Smooth muscle cell of the brain vasculature (primary cell): ENCODE measurements at places on chromosomes 5 and 9.

- no peak for DNase-seq
Measured at GRCh38 chr9:72454871-72455491, 66.4 kb upstream of the TMC1 start.

- no peak for DNase-seq
Measured at GRCh38 chr9:77427256-77427927, 220.7 kb downstream of the GNA14 start.

DNA sequence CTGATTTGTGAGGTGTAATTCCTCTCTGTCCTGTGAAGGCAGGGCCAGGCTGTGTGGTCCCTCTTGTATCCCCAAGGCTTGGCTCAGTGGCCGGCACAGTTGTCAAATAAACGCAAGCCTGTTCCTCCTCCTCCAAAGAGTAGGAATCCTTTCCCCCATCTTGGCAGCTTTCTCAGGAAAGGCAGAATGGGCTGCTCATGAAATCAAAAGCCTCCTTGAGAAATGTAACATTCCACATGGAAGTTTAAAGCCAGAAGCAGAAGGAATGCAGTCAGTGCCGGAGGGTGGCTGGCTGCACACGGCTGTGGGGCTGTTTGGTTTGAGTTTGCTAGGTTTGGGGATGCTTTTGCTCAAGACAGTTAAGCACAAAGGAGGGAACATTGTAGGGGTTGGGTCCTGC lies 34.5 kb upstream of the MED10 start:
- no peak for DNase-seq

DNA sequence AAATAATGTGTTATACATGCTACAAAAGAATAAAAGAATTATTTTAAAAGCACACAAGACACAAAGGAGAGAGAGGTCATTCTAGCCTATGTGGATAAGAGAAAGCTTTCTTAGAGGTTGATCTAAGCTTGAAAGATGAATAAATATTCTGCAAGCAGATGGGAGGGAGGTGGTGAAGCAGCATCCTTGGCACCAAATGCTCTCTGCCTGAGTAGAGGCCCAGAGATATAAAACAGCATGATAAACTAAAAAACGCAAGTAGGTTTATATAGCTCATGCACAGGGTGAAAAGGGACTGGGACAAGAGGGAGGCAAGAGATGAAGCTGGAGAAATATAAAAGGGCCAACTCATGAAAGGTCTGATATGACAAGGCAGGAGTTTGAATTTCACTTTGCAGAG lies 283.2 kb upstream of the POU5F2 start:
- DNase-seq, result no peak

DNA sequence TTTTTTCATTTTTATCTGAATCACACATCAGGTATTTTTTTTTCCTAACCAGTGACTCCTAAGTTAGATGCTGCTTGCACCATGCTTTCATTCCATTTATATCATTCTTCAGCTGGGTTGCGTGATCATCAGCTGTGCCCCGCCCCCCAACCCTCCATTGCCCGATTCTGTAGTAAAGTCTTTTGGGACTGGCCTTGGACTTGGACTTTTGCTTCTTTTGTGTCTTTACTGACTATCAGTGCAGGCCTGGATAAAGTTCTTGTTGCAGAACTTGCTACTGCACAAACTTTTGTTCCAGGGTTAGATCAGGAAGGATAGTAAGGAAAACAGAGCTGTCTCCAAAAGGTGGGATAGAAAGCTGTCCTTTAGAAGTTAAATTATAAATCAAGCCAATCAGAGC lies 38.5 kb downstream of the SLC22A5 start:
- DNase-seq, result no peak

DNA sequence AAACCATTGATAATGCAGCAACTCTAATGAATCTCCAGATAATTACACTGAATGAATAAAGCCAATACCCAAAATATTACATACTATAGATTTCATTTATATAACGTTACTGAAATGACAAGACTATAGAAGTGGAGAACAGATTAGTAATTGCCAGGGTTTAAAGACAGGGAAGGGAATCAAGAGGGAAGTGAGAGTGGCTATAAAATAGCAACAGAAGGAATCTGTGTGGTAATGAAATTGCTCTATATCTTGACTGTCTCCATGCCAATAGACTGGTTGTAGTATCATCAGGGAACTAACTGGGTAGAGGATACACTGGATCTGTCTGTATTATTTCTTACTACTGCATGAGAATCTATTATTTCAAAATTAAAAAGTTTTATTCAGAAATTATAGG lies 396.5 kb upstream of the RPS23 start:
- no peak for DNase-seq

- DNase-seq, result no peak
Measured at GRCh38 chr5:65663804-65664521, 39.1 kb downstream of the SHLD3 start.

- DNase-seq, result no peak
Measured at GRCh38 chr5:116448450-116448849, 126.2 kb downstream of the SEMA6A start.

DNA sequence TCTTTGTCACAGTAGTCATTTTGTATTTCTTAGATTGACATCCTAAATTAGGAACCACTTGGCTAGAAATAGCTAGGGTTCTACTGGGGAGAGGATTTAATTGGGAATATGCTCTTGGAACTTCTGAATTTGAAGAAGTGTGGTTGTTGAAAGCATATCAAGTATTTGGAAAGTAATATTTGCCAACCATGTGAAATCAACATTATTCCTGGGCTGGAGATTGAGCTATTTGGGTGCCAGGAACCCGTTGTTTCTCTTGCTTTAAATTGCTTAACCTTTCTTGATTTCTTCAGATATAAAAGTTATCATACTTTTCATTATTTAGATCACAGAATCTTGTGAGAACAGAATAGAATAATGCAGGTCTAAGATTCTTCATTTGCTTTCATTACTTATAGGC lies 178.4 kb upstream of the ELL2 start:
- DNase-seq, result no peak

GRCh38 chr9:129458663-129459546 lies 162.0 kb downstream of the C9orf50 start:
- DNase-seq, result no peak

GRCh38 chr9:101119206-101119819 lies 90.8 kb downstream of the PLPPR1 start:
- DNase-seq, result no peak
